ENCODE measurements at places on chromosomes 2 and 18.
A peak's percentile ranks its signal among the peaks of the same experiment; 100 is the strongest.

GRCh38 chr2:43519643-43520221 lies 76.1 kb downstream of the THADA start:
- peak; percentile 66 for DNase-seq

DNA sequence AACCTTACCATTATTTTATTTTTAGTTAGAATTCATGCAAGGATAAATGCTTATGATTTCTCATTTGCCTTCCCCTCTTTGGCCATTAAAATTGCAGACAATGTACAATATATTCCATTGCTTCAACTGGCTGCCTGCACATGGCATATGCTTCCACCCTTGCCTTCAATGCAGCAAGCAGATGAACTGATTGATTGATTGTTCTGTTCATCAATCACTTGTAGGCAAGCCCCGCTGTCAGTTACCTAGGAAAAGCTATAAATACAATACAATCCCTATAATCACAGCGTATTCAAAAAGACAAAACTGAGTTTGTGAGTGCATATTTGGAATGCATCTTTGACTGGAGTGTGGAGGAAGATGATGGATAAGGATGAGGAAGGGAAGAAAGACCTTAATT lies 73.6 kb upstream of the CAVIN2 start:
- DNase-seq: no peak

DNA sequence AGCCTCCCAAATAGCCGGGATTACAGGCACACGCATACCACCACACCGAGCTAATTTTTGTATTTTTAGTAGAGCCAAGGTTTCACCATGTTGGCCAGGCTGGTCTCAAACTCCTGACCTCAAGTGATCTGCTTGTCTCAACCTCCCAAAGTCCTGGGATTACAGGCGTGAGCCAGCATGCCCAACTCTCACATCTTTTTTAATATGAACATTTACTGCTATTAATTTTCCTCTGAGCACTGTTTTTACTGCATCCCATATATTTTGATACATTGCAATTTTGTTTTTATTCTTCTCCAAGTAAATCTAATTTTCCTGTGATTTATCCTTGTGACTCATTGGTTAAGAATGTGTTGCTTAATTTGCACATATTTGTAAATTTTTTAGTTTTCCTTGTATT lies 9.5 kb upstream of the TANK start:
- no peak for DNase-seq

- DNase-seq: no peak
Observed at GRCh38 chr2:24087032-24087431, 2.4 kb upstream of the TP53I3 start.

DNA sequence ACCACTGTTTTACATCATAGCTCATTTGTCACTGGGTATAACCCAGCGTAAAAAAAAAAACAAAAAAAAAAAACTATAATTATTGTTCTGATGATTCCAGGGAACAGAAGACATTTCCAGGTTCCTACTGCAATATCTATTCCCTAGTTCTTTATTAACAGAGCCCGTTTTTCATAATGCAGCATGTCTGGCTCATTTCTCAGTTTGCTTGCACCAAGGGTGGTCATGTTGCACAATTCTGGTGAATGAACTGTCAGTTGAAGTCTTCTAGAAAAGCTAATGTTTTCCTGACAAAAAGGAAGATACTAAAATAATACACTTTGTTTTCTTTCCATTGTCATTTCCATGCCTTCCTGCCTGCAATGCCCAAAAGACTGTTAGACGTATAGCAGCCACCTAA lies 180.1 kb downstream of the RDH14 start:
- DNase-seq: no peak

GRCh38 chr18:3852321-3852720 lies 402.3 kb downstream of the TGIF1 start:
- no peak for DNase-seq

DNA sequence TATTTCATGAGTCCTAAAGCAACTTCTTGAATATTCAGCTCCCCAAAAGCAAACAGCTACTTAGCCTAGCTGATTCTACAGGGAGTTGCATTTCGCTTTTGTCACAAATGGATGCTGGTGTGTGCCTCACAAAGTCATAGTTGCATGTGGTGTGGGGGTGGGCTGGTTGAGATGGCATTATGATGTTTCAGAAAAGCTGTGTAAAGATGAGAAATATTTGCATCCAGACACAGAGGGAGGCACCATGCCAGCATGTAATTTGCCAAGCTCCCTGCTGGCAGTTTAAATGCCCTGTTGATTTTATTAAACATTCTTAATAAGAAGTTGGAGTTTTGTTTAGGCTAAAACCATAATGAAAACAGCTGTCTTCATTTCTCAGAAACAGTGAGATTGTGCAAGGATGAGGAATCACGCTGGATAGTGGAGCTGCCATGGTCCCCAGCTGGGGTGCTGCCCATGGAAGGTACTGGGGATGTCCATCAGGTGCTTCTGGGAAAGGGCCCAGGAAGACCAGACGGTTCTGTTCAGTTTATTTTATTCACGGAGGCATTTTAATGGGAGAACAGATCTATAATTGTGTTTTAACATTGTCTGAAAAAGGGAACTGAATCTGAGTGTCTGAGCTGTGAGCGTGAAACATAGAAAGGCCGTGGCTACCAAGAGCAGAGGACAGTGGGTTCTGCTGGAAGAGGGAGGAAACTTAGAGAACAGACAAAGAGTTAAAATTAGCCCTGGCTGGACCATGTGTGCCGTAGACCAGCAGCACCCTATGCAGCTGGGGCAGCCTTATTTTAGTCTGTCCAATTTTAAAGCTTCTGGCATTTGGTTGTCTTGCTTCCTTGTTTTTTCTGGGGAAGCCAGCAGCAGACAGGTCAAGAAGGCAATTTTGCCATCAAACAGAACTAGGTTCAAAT lies 177.1 kb downstream of the FAM210A start:
- DNase-seq: peak; percentile 53

DNA sequence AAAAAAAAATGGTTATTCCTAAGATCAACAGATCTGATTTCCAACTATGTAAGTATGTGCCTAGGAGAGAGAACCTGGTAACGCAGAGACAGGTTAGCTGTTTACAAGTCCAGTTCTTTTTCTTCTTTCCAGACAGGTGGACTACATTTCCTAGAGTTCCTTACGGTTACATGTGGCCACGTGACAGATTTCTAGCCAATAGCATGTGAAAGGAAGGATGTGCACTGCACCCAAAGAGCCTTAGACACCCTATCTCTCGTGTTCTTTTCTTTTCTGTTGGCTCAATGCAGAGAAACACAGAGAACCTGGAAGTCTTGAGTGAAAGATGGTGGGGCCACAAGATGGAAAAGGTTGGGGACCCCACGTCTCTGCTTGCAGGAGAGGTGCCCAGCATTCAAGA lies 375.9 kb downstream of the TNS1 start:
- no peak for DNase-seq

DNA sequence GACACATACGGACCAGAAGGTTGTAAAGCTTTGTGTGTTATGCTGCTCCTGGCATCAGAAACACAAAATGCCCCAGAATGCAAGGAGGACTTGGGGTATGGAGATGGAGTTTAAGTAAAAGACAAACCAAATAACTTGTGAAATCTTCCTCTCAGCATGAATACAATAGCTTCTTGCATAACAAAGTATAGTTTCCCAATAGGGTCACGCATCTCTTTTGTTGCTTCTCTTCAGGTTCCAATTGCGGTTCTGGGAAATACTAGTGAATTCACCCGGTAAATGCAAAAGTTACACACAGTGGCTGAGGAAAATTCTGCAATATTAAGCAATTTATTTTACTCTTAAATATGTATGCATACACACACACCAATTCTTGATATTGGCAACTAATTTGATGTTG lies 339.2 kb upstream of the EPHA4 start:
- no peak for DNase-seq

GRCh38 chr2:134407154-134407890 lies 153.4 kb downstream of the MGAT5 start:
- DNase-seq: no peak

DNA sequence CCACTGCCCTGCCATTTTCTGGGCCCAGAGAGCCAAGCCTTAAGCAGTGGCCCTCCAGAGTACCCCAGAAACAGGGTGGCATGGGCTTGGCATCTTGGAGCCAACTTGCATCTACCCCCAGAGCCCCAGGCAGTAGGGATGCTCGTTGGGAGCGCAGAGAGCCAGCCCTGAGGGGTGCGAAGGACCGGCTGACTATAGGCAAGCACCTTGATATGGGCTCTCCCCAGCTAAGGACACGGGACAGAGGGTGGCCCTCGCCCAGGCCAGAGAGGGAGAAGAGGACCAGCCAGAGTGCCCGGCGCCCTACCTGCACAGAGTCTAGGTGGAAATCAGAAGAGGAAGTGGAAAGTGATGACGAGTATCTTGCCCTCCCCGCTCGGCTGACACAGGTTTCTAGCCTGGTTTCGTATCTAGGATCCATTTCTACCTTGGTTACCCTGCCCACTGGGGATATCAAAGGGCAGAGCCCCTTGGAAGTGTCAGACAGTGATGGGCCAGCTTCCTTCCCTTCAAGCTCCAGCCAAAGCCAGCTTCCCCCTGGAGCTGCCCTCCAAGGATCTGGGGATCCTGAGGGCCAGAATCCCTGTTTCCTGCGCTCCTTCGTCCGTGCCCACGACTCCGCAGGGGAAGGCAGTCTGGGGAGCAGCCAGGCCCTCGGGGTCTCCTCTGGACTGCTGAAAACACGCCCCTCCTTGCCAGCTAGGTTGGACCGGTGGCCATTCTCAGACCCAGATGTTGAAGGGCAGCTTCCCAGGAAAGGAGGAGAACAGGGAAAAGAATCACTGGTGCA lies 16.2 kb downstream of the CEP68 start:
- no peak for DNase-seq

DNA sequence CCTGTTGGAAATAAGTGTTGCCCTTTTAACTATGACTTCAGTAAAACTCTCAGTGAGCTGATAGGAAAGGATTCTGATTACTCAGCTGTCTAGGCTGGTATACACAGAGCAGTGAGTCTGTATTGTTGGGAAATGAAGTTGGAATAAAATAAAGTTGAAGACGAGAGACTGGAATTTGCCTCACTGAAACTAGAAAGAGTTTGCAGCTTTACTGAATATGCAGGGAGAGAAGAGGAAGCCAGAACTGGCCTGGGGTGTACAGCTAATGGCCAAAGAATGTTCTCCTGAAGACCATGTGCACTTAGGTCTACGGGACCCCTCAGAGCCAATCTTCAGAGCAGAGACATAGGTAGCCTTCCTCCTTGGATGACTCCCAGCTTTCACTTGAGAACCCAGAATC lies 26.5 kb downstream of the EIF4E2 start:
- DNase-seq: no peak

DNA sequence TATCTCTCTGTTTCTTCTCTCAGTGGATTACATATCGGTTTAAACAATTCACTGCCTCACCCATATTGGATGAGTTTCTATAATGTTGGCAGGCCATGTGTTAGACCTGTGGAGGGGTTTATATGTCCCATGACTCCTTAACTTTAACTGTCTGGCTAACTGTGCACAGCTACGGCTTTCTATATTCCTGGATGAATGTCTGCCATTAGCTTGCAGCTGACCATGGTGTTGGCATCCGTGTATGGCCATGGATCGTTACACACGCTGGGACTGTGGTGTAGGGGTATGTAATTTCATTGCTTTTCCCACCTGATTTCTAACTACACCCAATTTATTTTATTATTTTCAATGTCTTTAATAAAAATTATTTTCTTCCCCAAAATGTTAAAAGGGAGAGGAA lies 3.3 kb upstream of the TANC1 start:
- DNase-seq: no peak

DNA sequence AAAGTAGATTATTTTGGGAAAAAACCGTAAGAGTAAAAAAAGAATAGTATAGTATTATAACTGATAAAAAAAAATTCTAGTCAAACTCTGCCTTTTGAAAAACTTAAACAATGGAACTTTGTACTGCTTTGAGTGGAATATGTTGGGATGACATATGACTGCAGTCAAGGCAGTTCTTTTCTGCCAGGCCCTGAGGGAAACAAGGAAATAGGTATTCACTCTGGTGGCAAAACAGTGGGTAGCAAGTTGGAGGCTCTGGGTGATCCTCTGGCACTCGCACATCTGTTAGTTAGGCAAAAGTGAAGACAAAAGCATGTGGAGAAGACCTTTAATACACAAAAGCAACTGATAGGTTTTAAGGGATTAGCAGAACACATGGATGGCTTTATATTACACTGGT lies 102.2 kb downstream of the ARHGEF33 start:
- no peak for DNase-seq

DNA sequence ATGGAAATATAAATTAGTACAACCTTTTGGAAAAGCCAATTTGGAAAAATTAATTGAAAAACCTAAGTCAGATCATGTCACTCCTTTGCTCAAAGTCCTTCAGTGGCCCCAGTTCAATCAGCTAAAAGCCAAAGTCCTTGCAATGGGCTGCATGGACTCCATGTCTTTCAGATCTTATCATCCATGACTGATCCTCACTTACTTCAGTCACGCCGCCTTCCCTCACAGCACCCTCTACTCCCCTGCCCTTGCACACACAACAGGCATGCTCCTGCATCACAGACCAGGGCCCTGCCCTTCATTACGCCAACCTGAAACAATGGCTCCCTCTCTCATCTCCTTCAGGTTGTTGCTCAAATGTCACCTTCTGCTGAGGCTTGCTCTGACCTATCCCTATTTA lies 15.6 kb downstream of the KANSL3 start:
- DNase-seq: no peak

DNA sequence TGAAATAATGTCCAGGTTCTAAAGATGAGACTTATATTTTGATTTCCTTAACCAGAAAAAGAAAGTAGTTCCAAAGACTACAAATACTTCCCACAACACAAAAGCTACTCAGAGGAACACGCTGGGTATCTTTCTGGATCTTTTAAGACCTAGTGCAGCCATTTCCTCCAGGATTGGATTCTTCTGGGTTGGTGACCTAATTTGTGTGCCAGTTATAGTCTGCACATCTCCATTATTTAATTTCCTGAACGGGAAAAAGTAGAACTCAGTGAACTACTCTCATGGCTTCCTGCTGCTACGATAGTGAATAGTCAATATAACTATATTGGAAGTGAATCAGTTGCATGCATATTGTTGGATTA lies 1.5 kb downstream of the TMEM87B start:
- no peak for DNase-seq

GRCh38 chr2:234997389-234997788 lies 45.6 kb downstream of the SH3BP4 start:
- DNase-seq: no peak

DNA sequence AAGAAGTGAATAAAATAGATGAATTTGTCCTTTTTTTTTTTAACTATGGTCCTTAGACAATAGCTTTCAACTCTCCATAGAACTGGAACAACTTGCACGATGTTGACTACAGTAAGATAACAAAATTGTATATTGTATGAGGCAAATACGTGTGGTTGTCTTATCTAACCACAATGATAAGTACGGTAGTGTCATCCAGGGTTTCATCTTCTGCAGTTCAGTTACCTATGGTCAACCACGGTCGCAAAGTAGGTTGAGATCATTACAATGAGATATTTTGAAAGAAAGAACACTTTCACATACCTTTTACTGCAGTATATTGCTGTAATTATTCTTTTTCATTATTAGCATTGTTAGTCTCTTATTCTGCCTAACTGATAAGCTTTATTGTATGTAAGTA lies 295.2 kb downstream of the PARD3B start:
- no peak for DNase-seq

GRCh38 chr18:79692886-79693285 lies 13.3 kb downstream of the CTDP1 start:
- DNase-seq: no peak

GRCh38 chr2:20172273-20173055 lies 52.5 kb downstream of the SDC1 start:
- peak; percentile 26 for DNase-seq
